ENCODE measurements at places on chromosomes 12 and 14.

GRCh38 chr12:132444957-132445883 is 44.7 kb upstream of the FBRSL1 start:
- no peak for DNase-seq

DNA sequence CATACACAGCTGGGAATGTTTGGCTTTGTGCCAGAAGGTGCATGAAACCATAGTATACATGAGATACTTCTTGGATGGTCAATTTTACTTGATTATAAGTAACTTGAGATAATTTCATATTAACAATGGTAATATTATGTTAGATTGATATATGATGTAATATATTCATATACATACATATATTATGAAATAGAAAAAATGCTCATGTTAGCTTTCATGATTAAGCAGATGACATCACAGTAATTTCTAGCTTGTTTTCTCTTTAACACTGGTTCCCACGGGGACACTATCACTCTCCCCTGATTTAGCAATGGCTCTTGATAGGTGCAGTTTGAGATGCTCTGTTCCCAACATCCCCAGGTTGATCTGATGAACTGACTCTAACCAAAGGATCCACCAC is 35.4 kb upstream of the NTF3 start:
- no peak for DNase-seq

DNA sequence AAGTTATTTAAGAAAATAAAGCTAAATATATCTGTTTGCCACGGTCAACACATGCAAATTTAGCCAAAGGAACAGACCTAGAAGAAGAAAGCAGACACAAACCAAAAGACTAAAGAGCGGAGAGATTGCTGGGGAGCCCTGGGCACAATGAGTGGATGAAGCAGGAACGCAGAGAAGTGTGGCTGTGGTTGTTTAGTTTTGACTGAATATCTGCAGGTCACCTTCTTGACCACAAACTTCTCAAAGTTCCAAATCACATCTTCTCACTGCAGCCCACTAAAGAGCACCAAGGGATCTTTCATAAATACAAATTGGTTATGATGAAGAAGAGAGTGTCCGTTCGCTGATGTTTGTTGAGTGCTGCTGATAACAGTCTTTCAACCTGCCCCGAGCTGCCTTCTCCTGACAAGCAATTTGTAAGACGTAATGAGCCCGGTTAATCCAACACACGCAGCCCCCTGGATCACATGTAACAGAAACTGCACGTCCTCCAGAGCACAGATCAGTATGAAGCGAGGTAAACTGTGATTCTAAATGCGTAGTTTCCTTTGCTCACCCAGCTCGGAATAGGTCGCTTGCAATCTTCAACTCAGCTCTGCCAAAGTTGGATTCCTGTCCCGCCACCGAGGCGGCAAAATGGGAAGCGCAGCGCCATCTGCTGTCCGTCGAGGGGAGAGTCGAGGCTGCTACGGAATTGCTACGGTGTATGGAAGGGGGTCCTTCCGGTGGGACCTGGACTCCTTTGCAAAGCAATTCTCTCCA is 120.8 kb downstream of the GXYLT1 start:
- peak; percentile 62 for DNase-seq

- peak; percentile 85 for DNase-seq
Observed at GRCh38 chr12:49936925-49937324, 13.6 kb upstream of the AQP2 start.

Measured in renal cortical epithelial cell (primary cell).